ENCODE measurements at places on chromosomes 16 and 17.
A peak's percentile ranks its signal among the peaks of the same experiment; 100 is the strongest.

DNA sequence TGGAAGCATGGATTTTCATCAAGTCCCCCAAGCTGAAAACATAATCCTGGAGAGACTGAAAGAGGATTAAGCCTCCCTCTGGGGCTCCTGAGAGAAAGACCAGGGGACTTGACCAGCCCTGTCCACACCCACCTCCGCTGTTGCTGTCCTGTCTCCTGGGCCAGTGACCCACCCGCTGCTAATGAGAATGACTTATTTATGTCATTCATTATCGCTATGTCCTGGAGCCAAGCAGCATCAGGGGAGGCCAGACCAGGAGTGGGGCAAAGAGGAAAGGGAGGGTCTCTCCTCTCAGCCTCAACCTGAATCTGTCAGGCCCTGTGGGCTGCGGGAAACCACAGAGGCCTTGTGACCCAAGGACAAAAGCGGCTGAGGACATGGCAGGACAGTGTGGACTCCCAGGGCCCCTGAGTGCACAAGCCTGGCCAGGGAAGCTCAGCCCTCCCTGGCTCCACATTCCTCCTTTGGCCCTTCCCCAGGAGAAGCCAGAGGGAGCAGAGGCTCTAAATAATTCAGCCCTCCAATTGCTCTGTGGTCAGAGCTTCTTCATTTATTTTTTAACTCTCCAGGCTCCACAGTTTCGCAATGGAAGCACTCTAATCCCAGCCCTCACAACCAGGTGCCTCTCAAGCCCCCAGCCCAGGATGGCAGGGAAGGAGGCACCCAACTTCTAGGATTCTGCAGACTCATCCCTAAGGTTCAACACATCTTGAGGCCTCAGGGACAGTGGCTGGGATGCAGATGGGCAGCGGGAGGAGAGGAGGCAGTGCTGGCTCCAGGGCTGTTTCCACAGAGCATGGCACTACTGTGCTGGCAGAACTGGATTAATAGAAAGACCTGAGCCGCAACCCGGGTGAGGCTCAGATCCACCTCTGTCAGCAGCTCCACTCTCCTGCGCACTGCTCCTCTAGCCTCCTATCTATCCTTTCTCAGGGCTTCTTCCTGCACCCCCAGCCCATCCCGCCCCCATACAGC is 19.1 kb downstream of the CUEDC1 start:
- no peak for DNase-seq

DNA sequence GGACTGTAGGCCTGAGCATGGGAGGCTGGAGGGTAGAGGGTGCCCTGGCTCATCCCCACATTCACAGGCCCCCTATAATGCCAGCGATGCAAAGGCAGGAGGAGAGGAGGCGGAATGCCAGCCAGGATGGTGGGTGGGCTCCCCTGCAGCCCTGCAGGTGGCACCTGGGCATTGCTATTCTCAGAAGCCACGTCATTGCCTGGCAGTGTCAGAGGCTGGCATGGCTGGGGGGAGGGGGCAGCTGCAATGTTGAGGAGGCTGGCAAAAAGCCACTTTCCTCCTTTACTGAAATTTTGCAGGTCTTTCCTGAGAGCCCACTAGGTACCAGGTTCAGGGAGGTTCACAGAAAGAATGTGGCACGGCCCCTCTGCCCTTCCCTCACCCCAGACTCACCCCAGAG is 36.2 kb downstream of the RAB11FIP4 start:
- no peak for DNase-seq

GRCh38 chr16:8572919-8573724 is 17.2 kb downstream of the TMEM114 start:
- DNase-seq = no peak

GRCh38 chr16:27315333-27316037 is 1.7 kb downstream of the IL4R start:
- DNase-seq = no peak

- DNase-seq = peak; percentile 19
Observed at GRCh38 chr17:17613708-17614114, 22.2 kb upstream of the PEMT start.

DNA sequence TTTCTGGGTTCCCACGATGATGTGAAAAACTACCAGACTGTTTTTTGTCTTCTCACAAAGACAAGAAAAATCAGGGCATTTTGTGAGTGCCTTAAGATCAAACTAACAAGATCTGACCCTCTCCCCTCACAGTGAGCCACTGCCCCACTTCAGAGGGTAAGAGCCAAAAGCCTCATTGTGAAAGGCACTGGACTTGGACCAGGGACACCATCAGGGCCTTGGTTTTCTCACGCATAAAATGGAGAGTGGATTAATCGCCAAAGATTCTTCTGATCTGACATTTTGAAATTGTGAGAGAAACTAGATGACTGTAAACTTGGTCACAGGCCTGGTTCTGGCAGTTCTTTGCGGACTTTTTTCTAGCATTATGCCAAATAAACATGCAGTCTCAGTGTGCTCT is 21.0 kb upstream of the ENDOV start:
- no peak for DNase-seq
